ENCODE measurements at places on chromosomes 12 and 14.

GRCh38 chr12:6606331-6607131, 648 bp downstream of the CHD4 start:
- peak; percentile 37 for DNase-seq

DNA sequence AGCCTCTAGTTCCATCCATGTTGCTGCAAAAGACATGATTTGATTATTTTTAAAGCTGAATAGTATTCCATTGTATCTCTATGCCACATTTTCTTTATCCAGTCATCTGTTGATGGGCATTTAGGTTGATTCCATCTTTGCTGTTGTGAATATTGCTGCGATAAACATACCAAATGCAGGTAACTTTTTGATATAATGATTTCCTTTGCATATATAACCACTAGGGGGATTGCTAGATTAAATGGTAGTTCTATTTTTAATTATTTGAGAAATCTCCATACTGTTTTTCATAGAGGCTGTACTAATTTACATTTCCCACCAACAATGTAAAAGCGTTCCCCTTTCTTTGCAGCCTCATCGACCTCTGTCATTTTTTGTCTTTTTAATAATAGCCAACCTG, 342.5 kb downstream of the MDGA2 start:
- no peak for DNase-seq

DNA sequence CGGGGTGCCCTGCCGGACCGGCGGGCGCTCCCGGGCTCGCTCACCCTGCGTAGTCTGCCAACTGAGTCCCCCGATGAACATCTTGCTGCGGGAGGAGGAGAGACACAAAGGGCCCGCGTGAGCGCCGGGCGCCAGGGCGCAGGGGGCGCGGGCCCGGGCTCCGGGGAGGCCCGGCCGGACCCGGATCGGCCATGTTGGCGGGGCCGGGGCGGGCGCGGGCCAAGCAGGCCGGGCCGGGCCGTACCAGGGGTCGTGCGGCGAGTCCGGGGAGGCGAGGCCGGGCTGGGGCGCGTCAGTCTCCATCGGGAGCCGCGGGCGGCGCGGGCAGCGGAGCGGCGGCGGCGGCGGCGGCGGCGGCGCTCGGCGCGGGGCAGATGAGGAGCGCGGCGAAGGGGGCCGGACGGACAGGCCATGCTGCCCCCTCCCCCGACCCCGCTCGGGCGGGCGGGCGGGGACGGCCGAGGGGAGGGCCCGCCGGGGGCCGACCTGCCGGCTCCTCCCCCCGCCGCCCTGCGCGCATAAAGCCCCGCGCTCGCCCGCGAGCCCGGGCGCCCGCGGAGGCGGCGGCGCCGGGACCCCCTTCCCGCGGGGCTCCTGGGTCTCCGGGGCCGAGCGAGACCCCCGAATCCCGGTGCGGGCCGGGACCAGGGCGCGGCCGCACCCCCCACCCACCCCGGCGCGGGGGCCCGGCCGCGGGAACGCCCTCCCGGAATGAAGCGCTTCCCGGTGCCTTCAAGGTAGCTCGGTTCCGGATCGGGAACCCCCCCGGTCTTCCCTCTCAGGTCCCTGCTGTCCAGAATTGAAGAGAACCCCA, at the start of gene MSI1:
Gene MSI1 (minus strand): TSS at position 376 of the 814 bp plus-strand sequence. CDS start 73 bp downstream, at position 303.
- no peak for DNase-seq

- no peak for DNase-seq
Observed at GRCh38 chr14:31949709-31950108, 127.4 kb upstream of the ARHGAP5 start.

GRCh38 chr12:104719700-104720338, 238.3 kb downstream of the SLC41A2 start:
- DNase-seq = no peak

- no peak for DNase-seq
Observed at GRCh38 chr12:42484996-42485395, 104.5 kb downstream of the PRICKLE1 start.

- DNase-seq = no peak
Observed at GRCh38 chr12:106078358-106079010, 60.3 kb downstream of the NUAK1 start.

- no peak for DNase-seq
Observed at GRCh38 chr12:6942331-6942665, 1.3 kb upstream of the RNU7-1 start.

GRCh38 chr12:749751-750270, 2.6 kb upstream of the WNK1 start:
- DNase-seq = no peak

- DNase-seq = no peak
Observed at GRCh38 chr14:37406095-37406494, 189.0 kb downstream of the FOXA1 start.

- no peak for DNase-seq
Observed at GRCh38 chr12:3551386-3551785, 60.4 kb downstream of the PRMT8 start.

DNA sequence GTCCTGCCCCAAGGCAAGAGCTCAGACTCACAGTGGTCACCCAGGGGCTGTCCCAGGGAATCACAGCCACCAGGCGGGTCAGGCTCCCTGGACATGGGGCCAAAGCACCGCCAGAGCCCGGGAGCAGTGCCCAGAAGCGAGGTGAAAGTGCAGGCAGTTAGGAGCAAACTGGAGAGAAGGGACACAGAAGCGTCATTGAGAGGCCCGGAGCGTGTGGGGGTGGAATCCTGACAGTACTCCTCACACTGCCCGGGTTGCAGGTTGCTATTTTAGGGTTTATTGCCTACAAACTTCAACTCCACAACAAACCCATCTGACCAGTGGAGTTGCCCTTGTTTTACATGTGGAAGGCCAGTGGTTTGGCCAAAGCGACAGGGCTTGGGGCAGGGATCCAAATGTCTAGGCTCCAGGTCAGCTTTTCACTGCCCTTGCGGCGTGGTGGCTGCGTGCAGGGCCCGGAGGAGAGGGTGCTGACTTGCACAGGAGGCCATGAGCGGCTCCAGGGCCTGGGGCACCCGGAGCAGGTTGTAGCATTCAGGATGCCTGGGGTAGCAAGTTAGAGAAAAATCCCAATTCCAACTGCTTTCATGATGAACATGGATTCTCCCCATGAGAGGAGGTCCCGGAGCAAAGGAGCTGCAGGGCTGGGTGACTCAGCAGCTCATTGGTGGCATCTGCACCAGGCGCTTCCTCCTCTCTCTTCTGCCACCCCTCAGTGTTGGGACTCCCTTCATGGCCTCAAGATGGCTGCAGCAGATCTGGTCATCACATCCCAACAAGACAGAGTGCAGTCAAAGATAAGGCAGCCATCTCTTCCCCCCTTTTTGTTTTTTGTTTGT, 112.3 kb upstream of the NCOR2 start:
- DNase-seq = no peak

GRCh38 chr14:89700801-89701200, 253.7 kb downstream of the EFCAB11 start:
- DNase-seq = no peak

DNA sequence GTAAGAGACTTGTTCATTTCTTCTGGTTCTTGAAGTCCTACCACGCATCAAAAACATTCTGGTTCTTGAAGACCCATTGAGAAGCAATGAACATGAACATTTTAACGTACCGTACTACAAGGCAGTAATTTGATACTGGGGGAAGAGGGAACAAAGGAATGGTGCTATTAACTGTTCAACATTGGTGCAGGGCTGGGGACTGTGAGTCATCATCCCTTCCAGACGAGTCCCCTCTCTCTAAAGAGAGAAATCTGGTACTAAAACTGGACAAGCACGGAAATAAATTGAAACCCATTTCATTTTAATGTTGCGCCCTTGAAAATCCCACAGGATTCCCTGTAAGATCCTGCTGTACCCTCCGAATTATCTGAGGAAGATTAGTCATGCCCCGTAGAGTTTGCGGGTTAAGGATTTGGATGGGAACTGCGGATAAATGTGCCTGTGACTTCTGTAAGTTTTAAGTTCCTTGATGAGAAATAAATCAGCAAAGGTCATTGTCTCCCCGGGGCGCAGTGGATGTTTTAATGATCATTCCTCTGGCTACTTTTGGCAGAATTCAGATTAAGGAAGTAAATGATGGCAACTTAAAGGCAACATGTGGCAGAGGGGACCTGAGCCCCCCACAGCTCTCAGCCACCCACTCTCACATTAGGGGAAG, 78.6 kb downstream of the KCNK13 start:
- DNase-seq = no peak

DNA sequence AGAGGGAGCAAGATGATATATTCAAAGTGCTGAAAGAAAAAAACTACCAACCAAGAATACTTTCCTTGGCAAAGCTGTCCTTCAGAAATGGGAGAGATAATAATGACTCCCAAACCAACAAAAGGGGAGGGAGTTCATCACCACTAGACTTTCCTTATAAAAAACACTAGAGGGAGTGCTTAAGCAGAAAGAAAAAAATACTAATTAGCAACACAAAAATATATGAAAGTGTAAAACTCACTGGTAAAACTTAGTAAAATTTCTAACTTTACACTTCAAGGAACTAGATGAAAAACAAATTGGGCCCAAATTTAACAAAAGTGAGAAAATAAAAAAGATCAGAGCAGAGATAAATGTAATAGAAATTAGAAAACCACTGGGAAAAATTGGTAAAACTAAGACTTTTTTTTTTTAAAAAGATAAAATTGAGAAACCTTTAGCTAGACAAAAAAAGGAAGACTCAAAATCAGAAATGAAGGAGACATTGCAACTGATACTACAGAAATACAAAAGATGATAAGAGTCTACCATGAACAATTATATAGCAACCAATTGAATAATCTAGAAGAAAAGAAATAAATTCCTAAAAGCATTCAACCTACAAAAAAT, 60.4 kb upstream of the FAR2 start:
- DNase-seq = no peak

GRCh38 chr12:103169-103981, 36.8 kb downstream of the IQSEC3 start:
- no peak for DNase-seq
